ENCODE measurements at places on chromosomes 13 and 19.
A peak's percentile ranks its signal among the peaks of the same experiment; 100 is the strongest.

DNA sequence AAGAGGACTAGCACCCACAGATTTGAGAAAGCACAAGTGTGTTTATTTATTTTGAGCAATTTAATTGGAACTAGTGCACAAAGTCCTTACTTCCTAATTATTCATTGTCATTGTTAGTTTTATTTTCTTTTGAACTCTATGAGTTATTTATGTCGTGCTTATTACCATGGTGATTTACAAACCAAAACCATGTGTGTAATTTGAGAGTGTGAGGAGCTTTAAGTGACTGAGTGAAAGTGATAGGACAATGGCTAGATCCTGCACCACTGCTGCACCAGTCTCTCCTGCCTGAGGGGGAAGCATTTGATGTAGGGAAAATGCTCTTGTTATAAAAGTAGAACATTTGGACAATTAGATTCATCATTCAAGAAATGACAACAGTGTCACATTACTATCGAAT is 172.3 kb upstream of the KLF12 start:
- H3K27me3 ChIP-seq = no peaks in the 10 kb centered on the region
- no peak overlapping the region for H3K4me3 ChIP-seq
- DNase-seq = no peak
- H3K27ac ChIP-seq = no peak overlapping the region
- H3K4me1 ChIP-seq = no peaks in the 10 kb centered on the region

DNA sequence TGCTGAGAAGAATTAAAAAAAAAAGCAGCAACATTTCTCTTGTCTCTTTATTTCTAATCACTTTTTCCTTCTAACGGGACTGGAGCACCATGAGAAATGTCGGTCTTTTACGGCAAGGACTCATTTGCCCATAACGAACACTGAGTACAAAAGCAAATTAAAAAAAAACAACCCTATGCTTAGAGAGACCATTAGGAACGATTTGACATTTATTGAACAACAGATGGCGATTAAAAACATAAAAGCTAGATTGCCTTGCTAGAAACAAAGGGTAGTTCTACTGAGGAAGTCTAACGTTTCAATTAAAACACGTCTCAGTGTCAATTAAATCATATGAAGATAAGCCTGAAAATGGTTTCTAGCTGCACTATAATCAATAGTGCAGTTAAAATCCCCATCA is 51.1 kb downstream of the OLFM4 start:
- no peak overlapping the region for H3K4me3 ChIP-seq
- H3K27me3 ChIP-seq = no peaks in the 10 kb centered on the region
- no peaks in the 10 kb centered on the region for H3K36me3 ChIP-seq
- no peak for DNase-seq
- H3K27ac ChIP-seq = no peak overlapping the region

GRCh38 chr19:40398417-40399131 is 8.6 kb upstream of the HIPK4 start:
- peak; percentile 60 for DNase-seq
- H3K27ac ChIP-seq = no peak overlapping the region
- no peak overlapping the region for H3K4me3 ChIP-seq
- no peaks in the 10 kb centered on the region for H3K36me3 ChIP-seq

DNA sequence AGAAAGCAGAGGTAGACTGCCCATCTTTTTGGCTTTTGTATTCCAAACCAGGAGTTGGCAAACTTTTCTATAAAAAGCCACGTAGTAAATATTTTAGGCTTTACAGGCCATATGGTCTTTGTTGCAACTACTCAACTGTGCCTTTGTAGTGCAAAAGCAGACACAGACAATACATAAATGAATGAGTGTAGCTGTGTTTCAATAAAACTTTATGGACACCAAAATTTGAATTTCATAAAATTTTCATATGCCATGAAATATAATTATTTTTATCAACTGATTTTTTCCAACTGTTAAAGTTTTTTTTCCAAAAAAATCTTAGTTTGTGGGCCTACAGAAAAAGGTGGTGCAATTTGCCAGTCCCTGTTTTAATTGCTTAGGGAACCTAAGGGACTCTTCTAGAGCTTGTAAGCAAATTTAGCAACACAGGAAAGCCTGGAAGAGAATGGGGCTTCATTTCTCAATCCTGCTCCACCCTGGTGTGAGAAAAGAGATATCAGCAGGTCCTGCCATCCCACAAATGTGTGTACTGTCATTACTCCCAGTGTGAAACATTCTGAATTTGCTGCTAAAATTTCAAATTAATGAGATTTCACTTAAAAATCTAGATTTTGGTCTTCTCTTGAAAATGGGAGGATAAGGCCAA is 194.2 kb downstream of the RGCC start:
- DNase-seq = no peak
- no peak overlapping the region for H3K27ac ChIP-seq
- H3K4me3 ChIP-seq = no peak overlapping the region
- no peaks in the 10 kb centered on the region for H3K27me3 ChIP-seq
- no peaks in the 10 kb centered on the region for H3K4me1 ChIP-seq

DNA sequence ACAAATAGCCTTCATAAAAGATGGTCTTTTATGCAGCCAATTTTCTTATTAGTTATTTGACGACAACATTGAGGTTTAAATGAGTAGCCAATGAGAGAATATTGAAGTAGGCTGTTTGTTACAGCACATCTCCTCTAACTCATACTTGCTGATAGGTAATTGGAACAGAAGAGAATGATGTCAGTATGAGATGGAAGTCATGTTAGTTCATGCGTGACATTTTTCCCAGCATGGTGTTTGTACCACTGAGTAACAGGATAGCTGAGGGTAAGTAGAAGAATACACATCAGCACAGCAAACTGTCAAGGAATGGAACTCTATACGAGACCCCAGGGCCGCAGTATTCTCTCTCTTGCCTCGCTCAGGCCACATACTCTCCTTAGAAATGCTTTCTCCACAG is 37.2 kb downstream of the COL4A2 start:
- no peak for DNase-seq
- no peaks in the 10 kb centered on the region for H3K36me3 ChIP-seq
- no peak overlapping the region for H3K27ac ChIP-seq

DNA sequence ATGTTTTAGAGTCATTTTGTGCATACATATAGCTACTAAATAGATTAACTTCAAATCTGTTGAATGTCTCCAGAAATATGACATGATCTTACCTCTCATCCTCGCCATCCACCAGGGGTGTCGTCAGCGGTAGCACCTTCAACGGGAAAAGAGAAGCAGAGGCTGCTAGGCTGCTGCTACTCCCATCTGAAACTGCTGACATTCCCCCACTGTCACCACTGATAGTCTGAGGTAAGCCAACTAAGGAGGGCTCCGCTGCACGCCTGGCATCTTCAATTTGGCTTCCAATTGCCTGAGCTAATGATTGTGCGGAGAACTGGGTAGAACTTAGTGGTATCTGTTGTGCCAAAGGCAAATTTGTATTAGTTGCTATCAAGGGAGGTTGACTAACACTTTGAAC is 3.1 kb downstream of the TSC22D1 start:
- H3K36me3 ChIP-seq = no peaks in the 10 kb centered on the region
- no peak for DNase-seq
- H3K4me3 ChIP-seq = no peak overlapping the region
- peaks cover 4% of the 10 kb centered on the region for H3K27me3 ChIP-seq

GRCh38 chr19:45763691-45764294 is 5.3 kb downstream of the SIX5 start:
- no peaks in the 10 kb centered on the region for H3K36me3 ChIP-seq
- no peak for DNase-seq
- H3K4me1 ChIP-seq = peaks cover 3% of the 10 kb centered on the region
- H3K27ac ChIP-seq = no peak overlapping the region
- no peak overlapping the region for H3K4me3 ChIP-seq

DNA sequence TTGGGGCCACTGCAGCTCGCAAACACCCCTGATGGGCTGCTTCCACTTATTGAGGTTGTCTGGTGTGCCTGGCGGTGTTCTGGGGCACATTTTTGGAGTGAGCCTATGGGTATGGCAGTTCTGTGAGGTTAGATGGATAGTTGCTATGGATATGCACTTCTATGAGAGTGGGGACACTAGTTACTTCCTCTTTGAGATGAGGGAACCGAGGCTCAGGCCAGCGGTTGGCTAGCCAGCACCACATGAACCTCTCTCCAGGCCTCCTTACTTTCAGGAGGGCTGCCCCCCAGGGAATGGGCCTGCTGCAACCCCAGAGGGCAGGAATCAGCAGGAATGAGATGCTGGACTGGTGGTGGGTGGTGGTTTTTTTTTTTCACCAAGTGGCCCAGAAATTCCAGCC is 13.5 kb upstream of the PRR19 start:
- DNase-seq = no peak
- no peak overlapping the region for H3K4me3 ChIP-seq

DNA sequence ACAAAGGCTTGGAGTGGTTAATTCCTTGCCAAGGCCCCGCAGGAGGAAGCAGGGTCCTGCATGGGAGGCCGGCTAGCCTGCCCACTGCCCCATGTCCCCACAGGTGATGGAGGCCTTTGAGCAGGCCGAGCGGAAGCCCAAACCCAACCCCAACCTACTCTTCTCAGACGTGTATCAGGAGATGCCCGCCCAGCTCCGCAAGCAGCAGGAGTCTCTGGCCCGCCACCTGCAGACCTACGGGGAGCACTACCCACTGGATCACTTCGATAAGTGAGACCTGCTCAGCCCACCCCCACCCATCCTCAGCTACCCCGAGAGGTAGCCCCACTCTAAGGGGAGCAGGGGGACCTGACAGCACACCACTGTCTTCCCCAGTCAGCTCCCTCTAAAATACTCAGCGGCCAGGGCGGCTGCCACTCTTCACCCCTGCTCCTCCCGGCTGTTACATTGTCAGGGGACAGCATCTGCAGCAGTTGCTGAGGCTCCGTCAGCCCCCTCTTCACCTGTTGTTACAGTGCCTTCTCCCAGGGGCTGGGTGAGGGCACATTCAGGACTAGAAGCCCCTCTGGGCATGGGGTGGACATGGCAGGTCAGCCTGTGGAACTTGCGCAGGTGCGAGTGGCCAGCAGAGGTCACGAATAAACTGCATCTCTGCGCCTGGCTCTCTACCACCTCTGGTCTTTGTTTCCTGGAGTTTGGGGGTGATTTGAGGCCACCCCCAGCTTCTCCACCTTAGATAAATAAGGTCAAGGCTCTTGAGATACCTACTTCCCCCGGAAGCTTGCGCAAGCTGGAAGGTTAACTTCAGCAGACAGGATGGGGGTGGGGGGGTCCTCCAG is 2.6 kb downstream of the B3GNT8 start:
- no peaks in the 10 kb centered on the region for H3K4me1 ChIP-seq
- peaks cover 27% of the 10 kb centered on the region for H3K36me3 ChIP-seq
- DNase-seq = no peak
- no peaks in the 10 kb centered on the region for H3K27me3 ChIP-seq

GRCh38 chr19:33675501-33676124 is 53.9 kb downstream of the CHST8 start:
- no peak overlapping the region for H3K27ac ChIP-seq
- no peaks in the 10 kb centered on the region for H3K4me1 ChIP-seq
- no peak overlapping the region for H3K4me3 ChIP-seq
- H3K36me3 ChIP-seq = no peaks in the 10 kb centered on the region

DNA sequence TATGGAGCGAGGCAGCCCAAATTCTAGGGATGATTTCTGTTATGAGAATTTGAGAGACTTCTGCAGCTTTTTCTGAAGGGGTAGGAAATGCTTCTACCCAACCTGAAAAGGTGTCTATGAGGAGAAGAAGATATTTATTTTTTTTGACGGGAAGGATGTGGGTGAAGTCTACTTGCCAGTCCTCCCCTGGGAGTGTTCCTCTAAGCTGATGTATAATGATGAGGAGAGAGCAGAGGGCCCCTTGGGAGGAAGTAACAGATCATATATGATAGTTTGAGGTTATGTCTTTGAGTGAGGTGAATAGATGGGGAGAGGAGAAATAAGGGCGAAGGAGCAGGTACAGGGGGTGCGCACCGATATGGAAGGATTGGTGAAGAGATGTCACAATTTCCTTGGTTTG is 910.6 kb upstream of the SLITRK5 start:
- no peak for DNase-seq
- H3K4me1 ChIP-seq = no peaks in the 10 kb centered on the region
- no peak overlapping the region for H3K27ac ChIP-seq
- no peak overlapping the region for H3K4me3 ChIP-seq

DNA sequence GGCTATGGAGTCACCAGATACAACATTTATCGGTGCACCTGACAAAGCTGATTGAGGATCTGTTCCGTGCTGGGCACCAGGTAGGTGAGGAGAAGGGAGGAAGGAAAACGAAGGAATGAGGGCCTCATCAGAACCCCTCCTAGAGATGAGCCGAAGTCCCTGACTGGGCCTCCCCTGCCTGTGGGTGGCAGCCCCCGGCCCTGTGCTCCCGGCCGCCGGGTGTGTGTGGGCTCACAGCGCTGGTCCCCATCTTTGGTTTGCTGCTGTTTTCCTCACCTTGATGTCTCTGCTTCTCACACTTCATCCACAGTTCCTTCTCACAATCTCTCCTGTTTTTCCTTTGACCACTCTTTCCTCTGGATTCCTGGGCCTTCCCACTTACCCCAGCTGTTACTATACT is 32.8 kb downstream of the TMED1 start:
- DNase-seq = no peak
- H3K36me3 ChIP-seq = peaks cover 61% of the 10 kb centered on the region

All from liver (tissue), 10 donors.